ENCODE measurements at places on chromosomes 5 and 9. TPM values are rescaled to one million over a fixed set of nuclear protein-coding genes. Genes with fewer than 3 reads are reported as not detected.

- no peak for DNase-seq
Observed at GRCh38 chr5:56105511-56106291, 110.9 kb upstream of the IL6ST start.

Gene CDKN2B
- total RNA-seq: 8.2 TPM

- DNase-seq: no peak
Observed at GRCh38 chr9:32426278-32426939, 42.0 kb downstream of the ACO1 start.

Gene TLR4
- total RNA-seq: 31.3 TPM

DNA sequence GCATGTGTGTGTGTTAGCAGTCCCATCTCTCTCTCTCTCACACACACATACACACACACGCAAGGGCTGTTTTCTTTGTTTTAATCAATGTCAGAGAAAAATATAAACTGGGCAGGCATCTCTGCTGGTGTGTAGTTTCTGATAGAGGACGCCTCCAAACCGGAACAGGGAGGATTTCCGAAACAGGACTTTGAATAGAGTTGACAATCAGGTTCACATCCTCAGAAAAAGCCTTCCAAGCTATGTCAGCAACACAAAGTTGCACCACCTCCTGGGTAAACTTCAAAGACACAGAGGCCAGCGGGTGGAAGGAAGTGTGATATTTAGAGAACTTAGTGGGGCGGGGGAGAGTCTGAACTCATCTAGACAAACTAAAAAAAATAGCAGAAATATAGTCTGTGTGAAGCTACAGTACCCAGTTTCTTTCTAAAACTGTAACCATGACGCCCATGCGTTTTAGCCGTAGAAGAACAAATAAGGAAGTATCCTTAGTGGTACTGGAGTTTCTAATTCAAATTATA is 1.2 kb downstream of the ST8SIA4 start:
- no peak for DNase-seq

DNA sequence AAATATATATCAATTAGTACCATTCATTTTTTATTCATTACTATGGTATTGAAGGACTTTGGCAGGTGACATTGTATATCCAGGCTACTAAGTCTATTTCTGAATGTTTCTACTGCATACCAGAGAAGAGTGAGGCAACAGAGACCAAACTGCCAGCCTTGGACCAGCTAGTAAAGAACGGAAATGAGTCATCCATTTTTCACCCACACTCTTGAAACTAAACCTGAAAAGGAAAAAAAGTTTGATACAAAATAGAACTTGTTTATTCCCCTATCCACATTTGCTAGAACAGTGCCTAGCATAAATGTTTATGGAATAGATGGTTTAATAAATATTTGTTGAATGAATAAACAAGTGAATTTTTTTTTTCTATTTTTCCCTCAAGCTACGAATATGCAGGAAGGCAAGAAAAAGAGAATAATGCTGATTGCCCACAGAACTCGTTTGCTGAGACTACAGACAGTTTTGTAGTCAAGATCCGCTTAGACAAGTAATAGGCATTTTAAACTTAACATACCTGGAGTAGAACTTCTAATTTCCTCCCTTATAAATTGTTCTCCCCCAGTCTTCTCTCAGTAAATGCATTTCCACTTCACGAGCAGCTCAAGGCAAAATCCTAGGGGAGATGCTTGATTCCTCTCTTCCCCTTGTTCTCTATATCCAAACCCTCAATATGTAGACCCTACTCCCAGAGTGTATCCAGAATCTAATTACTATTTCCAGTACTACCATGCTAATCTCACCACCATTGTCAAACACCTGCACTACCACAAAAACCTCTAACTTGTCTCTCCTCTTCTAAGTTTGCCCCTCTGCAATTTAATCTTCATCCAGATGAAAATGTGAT is 146.2 kb upstream of the RASA1 start:
- DNase-seq: no peak

Gene SOWAHA
- total RNA-seq: not detected

Gene MCIDAS
- total RNA-seq: not detected

GRCh38 chr9:38406476-38407186 is 14.1 kb downstream of the ALDH1B1 start:
- DNase-seq: no peak

GRCh38 chr5:58081435-58081834 is 378.5 kb downstream of the PLK2 start:
- DNase-seq: no peak

Gene CD274
- total RNA-seq: 3.1 TPM

DNA sequence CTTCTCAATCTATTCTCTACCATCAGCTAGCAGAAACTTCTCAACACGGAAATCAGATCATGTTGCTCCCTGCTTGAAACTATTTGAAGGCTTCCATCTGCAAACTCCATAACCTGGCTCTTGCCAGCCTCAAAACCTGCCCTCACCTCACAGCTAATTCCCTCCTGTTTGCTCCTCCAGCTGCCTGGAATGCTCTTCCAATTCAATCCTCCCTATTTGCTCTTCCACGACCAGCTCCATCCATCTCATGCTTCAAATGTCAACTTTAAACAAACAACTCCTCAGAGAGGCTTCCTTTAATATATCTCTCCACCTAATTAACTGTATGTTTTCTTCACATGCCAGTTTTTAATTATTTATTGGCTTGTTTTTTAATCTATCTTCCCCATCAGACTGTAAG is 1.5 kb downstream of the PLAA start:
- DNase-seq: no peak

- DNase-seq: no peak
Observed at GRCh38 chr5:55650386-55650785, 61.7 kb downstream of the SLC38A9 start.

GRCh38 chr5:138657360-138657759 is 82.2 kb upstream of the HSPA9 start:
- no peak for DNase-seq

- DNase-seq: no peak
Observed at GRCh38 chr9:34366365-34366764, 10.3 kb downstream of the MYORG start.

GRCh38 chr9:72979405-72980100 is 26.7 kb upstream of the ALDH1A1 start:
- DNase-seq: no peak

Gene GNA14
- 5.2 TPM for total RNA-seq

Data from posterior vena cava (tissue), 2 donors.